T-helper 2 cell (primary cell): ENCODE measurements at places on chromosomes 16 and 17.

- no peak for DNase-seq
These were observed 4.0 kb downstream of the NOG start for GRCh38 chr17:56597495-56597990.

- no peak for DNase-seq
These were observed 252.7 kb downstream of the PMP22 start for GRCh38 chr17:15012351-15012980.

GRCh38 chr16:31063843-31064611 is 10.0 kb downstream of the ZNF668 start:
- DNase-seq, result no peak

- DNase-seq, result no peak
These were observed 25.2 kb downstream of the B4GALNT2 start for GRCh38 chr17:49157784-49158183.
